GM13976 (cell line): ENCODE measurements at places on chromosomes 1 and 21.

GRCh38 chr1:210440081-210440480 is 111.4 kb downstream of the HHAT start:
- DNase-seq = no peak

DNA sequence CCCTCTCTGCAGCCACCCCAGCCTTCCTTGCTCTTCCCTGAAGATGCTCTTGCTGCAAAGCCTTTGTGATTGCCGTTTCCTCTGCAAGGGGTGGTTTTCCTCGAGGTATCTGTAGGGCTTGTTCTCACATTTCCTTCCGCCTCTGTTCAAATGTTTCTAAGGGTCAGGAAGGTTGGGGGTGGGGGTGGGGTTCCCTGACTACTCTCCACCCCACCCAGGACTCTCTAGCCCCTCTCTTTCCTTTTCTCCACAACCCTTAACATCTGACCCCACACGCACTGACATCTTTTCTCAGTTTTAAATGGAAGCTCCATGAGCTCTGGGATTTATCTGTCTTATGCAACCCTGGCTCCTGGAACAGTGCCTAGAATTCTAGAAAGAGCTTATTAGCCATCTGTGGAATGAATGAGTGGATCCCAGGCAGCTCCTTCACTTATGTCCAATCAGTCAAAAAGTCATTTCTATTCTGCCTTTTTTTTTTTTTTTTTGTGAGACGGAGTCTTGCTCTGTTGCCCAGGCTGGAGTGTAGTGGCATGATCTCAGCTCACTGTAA is 27.3 kb upstream of the ZNF362 start:
- DNase-seq = no peak

DNA sequence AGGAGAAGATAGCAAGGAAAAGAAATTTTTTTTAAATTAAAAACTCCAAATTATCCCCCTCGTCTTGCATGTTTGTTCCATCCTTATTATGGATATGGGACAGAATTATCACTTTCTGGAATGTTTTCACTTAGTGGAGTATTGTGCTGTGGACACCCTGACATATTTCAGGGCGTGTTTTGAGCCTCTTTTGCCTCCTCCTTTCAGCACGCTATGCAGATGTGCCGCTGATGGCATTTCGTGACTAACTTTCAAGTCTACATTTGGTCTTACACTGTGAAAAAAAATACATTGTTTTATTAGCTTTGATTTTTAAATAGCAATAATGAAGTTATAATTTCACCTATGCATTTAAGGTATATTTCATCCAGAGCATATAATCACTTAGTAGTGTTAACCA is 738.7 kb downstream of the LTN1 start:
- no peak for DNase-seq

- no peak for DNase-seq
Observed at GRCh38 chr1:70707214-70707613, 296.1 kb downstream of the CTH start.

DNA sequence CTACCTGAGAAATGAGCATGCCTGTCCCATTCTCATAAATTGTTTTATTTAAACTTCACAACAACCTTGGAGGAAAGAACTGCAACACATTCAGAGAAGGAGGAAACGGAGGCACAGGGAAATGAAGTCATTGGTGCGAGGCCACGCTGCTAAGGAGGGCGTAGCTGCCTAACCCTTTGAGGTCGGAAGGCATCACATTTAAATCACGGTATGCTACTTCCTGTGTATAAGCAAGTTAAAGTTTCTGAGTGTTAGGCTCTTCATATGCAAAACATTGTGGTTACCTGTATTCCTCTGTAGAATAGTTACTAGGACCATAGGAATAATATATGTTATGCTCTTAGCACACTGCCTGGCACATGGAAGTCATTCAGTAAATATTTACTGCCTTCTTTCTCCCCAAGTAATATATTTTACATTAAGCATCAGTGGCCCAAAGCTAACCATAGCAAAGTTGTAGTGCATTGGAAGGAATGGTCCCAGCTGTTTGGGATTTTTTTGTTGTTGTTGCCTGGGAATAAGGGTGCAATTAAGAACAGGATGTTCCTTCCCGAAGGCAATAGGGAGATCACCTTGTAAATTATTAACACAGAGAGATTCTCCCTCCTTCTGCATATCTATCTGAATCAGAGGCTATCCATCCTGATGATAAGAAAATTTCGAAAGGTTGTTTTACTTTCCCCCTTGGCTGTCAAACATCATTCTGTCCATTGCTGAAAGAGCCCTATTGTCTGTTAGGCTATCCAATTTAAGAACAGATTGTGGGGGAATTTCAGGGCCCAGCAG is 192.2 kb upstream of the C8B start:
- DNase-seq = no peak

GRCh38 chr1:210371916-210372315 is 43.2 kb downstream of the HHAT start:
- no peak for DNase-seq

- no peak for DNase-seq
Observed at GRCh38 chr1:244846653-244847052, 11.2 kb downstream of the COX20 start.

DNA sequence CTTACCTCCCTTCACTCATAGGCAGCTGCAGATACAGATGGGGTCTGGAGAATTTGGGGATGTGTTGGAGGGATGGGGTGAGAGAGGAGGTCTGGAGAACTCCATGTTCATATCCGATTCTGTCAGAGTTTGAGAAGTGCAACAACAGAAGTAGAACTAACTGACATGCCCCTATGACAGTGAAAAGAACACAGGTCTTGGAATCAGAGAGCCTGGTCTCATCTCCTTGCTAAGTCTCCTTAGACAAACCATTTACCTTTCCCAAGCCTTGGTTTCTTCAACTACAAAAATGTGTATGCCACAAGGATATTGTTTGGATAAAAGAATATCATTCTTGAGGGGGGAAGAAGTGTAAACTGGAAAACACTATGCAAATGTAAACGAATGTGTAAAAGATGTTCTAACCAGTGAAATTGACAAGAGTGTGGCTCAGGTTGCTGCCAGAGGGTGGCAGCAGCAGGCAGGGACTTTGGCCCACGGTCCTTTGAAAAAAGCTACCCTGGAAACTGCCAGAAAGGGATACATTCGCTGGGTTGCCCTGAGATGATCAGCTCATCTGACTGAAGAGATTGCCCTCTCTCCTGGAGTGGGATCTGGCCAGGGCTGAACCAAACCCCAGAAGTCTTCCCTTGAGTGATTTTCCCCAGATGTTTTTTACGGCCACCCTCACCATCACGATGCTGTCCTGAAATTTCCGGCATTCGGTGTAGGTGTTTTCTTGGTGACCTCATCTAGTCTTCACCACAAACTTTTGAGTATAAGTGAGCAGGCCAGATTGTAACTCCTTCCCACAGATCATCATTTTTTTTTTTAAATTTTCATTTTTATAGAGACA is 17.0 kb upstream of the CD2 start:
- peak; percentile 78 for DNase-seq

DNA sequence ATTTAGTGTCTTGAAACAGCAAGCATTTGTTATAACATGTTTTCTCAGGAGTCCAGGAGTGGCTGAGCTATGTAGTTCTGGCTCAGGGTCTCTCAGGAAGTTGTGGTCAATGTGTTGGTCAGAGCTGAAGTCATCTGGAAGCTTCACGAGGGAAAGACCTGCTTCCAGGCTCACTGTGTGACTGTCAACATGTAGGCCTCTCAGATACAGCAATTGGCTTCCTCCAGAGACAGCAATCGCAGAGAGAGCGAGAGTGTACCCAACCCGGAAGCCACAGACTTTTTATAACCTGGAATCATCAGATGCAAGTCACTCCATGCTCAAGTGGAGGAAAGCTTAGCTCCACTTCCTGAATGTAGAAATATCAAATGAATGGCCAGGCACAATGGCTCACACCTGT is 40.9 kb downstream of the TNFRSF9 start:
- DNase-seq = no peak
